A549 (cell line): ENCODE measurements at places on chromosomes 11 and 22.

DNA sequence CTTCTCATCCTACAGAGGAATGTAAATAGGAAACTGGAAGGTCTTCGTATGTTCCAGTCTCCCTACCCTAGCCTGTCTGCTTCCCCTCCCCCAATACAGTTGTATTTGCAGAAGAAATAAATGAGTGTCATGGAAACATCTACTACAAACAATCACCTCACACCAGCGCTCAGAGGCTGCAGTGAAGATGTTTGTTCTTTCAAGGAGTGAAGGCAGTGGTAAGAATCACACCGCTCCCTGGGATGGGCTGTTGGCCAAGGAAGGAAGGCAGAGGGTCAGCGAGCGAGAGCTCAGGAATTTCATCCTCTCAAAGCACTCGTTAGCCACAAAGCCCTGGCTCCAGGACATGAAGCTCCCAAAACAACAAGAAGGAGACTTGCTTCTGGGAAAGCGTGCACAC is 1.1 kb upstream of the IGSF9B start:
- DNase-seq = no peak

- no peak for DNase-seq
These were observed 5.6 kb upstream of the LRFN4 start for GRCh38 chr11:66851239-66851596.

DNA sequence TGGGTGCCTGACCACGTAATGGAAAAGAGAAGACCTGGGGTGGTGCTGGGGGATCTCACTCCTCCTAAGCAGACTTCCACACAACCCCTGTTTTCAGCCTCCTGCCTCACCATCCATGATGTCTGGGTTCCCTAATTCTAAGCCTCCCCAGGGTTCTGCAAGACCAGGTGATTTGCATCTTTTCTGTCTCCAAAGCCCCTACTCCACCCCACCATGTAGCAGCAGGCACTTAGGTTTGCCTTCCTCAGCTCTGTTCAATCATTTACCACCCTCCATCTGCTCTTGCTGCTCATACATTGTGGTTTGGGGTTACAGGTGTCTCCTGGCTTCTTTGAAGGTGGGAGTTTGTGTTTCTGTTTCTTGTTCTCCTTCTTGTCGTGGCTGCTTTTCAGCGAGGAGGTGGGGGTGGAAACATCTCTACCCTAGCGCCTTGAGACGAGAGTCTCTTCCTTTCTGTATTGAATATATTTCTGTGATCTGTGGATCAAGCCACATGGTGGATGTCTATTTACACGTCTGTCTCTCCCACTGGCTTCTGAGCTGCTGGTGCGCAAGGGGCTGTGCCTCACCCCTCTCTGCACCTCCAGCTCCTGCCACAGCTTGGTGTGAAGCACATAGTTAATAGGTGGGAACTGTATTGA is 6.6 kb upstream of the SSTR3 start:
- no peak for DNase-seq

- no peak for DNase-seq
These were observed 10.9 kb upstream of the ADSL start for GRCh38 chr22:40335358-40335757.

DNA sequence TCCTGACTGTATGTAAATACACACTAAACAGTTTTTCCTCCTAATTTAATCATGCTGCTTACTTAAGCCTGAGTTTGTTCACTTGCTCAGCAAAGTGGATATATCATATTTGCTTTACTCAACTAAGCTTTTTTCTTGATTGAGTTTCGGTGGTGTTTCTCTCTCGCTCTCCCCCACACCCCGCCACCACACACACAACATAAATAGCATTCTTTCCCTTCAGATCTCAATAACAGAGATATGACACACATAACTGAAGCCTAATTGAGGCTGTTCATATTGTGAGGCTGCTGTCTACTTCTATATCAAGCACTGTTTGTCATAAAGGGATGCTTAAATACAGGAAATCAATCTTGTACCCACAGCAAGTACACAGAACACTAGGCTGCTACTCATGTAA is 364.9 kb downstream of the FAT3 start:
- no peak for DNase-seq

DNA sequence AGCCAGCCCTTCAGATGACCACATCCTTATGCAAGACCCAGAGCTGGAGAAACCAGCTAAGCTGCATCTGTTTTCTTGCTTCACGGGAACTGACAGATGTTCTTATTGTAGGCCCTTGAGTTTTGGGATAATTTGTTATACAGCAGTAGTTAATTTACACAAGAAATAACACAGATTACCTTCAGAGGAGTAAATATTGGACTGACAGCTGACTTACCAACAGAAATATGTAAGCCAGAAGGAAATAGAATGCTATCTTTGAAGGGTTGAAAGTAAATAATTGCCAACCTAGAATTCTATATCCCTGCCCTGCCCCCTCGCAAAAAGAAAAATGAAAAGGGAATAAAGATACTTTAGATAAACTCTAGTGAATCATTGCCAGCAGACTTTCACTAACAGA is 124.1 kb downstream of the WNT7B start:
- DNase-seq = peak; percentile 26

DNA sequence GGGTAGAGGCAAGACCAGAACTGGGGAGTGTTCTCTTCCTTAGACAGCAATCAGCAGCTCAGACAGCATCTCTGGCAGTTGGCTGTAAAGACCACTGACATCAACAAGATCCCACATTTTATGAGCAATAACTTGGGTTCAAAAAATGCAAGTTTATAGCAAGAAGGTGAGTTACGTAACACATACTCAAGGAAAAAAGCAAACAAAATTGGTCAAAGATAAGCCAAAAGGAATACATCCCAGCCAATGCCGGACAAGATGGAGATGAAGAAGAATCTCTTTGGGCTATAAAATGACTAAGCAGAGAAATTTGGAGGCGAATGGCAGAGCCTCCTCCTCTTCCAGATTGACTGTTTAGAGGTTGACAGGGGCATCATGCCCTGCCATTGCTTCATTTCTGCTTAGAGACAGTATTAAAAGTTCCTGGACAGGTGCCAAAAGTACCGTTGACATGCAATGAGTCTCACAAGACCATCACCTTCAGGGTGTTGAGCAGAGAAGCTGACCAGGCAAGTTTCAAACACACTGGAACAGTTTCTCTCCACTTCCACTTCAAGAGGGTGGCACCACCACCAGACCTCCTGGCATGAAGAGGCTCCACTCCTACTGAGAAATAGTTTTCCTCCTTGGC is 55.9 kb downstream of the ENDOD1 start:
- no peak for DNase-seq

- DNase-seq = no peak
These were observed 120.3 kb upstream of the ZBED5 start for GRCh38 chr11:10978198-10978597.

GRCh38 chr11:313787-314553 is at the start of gene IFITM1:
IFITM1 (plus strand) TSS chr11:314040; CDS start chr11:314171, 131 bp downstream.
- no peak for DNase-seq

DNA sequence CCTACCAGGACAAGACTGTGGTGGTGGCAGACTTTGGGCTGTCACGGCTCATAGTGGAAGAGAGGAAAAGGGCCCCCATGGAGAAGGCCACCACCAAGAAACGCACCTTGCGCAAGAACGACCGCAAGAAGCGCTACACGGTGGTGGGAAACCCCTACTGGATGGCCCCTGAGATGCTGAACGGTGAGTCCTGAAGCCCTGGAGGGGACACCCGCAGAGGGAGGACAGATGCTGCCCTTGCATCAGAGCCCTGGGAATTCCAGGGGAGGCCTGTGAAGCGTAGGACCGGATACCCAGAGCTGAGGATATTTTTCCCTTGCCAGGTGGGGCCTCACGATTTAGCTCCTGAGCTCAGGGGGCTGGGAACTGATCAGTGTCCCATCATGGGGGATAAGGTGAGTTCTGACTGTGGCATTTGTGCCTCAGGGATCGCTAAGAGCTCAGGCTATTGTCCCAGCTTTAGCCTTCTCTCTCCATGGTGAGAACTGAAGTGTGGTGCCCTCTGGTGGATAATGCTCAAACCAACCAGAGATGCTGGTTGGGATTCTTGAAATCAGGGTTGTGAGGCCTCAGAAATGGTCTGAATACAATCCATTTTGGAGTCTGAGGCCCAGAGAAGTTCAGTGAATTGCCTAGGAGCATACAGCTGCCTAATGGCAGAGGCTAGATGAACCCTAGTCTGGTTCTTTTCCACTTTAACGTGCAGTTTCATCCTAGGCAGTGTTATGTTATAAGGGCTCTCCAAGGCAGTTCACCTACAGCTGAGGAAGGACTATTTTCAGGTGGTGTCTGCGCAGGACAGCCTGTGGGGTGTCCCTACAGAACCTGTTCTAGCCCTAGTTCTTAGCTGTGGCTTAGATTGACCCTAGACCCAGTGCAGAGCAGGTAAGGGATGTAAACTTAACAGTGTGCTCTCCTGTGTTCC is 19.5 kb downstream of the PIK3IP1 start:
- peak; percentile 39 for DNase-seq

DNA sequence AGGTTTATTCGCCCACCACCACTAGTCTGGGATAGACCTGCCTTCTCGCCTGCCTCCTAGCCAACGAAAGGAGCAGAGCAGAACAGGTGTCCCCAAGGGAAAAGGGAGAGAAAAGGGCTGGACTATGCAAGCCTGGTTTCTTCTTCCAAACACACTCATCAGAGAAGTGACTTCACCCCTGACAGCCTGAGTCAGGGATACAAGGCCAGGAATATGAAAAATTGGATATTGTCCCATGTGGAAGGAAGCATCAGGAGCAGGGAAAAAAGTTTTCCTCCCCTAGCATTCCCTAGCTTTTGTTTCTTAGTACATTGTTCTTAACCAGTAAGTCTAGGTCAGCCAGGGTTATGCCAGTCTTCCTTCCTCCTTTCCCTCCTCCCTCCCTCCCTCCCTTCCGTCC is 56.9 kb upstream of the TNRC6B start:
- no peak for DNase-seq

DNA sequence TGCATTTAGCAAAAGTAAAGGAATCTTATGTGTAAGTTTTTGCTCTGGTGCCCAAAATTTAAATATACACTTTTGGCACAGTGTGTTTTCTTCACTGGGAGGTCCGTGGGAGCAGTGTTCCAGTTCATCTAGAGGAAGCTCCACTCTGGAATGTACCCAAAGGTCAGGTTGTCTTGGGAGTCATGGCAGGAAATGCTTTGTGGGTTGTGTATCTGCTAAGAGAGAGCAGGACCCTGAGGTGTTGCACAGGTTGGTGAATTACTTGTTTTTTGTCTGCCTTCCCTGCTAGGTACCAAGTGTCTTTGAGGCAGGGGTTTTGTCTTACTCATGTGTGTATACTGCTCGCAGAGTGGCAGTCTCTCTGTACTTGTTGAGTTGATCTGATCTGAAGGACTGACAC is 37.3 kb downstream of the DIXDC1 start:
- no peak for DNase-seq

- DNase-seq = no peak
These were observed 17.2 kb downstream of the DLAT start for GRCh38 chr11:112042161-112042960.

- DNase-seq = no peak
These were observed 35.8 kb downstream of the GAB2 start for GRCh38 chr11:78381865-78382264.
